ENCODE measurements at places on chromosomes 12 and 14. TPM values are rescaled to one million over a fixed set of nuclear protein-coding genes. Genes with fewer than 3 reads are reported as not detected.
A peak's percentile ranks its signal among the peaks of the same experiment; 100 is the strongest.

Gene SPIC
- not detected for total RNA-seq

- DNase-seq = no peak
Observed at GRCh38 chr12:109686523-109686922, 27.1 kb upstream of the FAM222A start.

GRCh38 chr12:126776026-126776655 is 1490.8 kb upstream of the TMEM132C start:
- DNase-seq = no peak

DNA sequence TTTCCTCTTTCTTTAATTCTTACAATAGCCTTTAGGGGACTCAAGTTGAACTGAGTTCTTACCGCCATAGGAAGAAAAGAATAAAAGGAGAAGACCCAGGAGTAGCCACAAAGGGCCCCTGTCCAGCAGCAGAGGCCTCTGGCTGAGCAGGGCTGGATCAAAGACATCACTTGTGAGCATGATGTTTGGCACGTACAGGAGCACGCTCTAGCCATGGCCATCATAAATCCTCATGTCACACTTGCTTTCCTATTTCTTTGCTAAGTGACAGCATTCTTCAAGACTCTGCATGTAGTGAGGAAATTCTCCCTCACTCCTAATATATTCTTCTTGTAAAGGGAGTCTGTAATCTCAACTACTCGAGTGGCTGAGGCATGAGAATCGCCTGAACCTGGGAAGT is 15.7 kb downstream of the CLEC4C start:
- no peak for DNase-seq

GRCh38 chr14:55240526-55241178 is 30.6 kb upstream of the FBXO34 start:
- DNase-seq = no peak

Gene KLHL33
- total RNA-seq = not detected

DNA sequence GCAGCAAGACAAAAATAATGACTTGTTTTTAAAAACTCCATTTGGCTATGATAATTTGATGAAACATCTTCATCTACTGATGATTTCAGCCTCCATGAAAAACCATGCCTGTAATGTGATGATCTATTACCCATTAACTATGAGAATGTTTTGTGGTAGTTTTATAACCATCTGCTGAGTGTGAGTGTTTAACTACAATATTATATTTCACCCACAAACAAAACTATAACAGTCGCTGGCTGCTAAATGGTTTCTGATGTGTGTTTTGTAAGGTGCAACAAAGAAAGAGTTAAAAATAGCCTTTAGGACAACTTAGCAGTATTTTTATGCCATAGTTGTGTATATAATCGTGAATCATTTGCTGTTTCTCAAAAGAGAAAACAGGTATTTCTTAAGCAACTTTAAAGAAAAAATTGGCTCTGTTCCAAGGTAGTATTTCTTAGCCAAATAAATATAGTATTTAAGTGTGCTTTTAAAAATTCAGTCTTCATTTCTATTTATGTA is 4.9 kb downstream of the PTHLH start:
- DNase-seq = no peak

Gene ACRBP
- 0.28 TPM for total RNA-seq

GRCh38 chr14:51294951-51295525 is 55.0 kb downstream of the TMX1 start:
- DNase-seq = no peak

DNA sequence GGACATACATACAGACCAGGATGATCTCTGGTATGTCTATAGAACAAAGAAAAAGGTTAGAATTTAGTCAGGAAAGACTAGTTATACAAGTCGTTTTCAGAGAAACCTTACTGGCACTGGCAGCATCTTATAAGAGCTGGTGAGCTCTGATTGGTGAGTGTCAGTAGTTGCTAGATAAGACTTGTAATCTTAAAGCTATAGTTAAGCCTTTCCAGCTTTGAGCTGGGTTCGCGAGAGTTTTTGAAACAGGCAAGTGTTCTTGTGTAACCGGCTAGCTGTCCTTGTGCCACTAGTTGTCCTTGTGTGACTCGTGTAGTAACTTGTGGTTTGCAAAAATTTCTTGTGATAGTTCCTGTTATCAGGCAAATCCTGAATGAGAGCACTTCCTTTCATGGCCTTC is 740.9 kb downstream of the GALC start:
- DNase-seq = no peak

Gene PCK2
- total RNA-seq = 14.9 TPM

Gene TSHR
- total RNA-seq = 0.30 TPM

DNA sequence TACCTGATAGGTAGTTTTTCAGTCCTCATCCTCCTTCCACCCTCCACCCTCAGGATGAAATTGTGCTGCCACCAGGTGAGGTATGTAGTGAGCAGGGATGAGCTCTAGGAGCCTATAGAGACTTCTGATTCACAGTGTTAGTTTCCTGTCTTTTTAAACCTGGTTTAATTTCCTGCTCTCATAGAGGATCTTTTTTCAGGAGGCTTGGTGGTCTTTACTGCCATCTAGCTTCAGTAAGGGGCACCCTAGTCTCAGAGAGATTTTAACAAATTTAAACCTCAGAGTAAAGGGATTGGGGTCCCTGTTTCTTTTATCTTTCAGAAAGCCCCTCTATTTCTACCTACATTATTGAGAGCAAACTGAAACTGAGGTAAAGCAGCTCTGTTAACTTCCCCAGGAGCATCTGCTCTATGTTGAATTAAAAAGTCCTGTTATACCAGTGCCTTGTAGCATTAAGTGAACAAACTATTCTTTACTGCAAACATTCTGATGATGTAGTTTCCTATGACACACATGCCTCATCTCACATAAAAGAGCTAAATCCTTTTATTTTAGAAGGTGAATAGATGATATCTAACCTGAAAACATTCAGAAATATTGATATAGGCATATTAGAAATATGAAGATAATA is 172.2 kb upstream of the DDHD1 start:
- peak; percentile 33 for DNase-seq

Gene TAS2R42
- not detected for total RNA-seq

- no peak for DNase-seq
Observed at GRCh38 chr12:3564861-3565260, 73.9 kb downstream of the PRMT8 start.

Gene DPPA3
- not detected for total RNA-seq

- DNase-seq = peak; percentile 11
Observed at GRCh38 chr12:54251667-54252284, 28.1 kb downstream of the CBX5 start.

- no peak for DNase-seq
Observed at GRCh38 chr12:116881877-116882507, 751 bp upstream of the HRK start.

Gene RDH11
- 77.0 TPM for total RNA-seq

DNA sequence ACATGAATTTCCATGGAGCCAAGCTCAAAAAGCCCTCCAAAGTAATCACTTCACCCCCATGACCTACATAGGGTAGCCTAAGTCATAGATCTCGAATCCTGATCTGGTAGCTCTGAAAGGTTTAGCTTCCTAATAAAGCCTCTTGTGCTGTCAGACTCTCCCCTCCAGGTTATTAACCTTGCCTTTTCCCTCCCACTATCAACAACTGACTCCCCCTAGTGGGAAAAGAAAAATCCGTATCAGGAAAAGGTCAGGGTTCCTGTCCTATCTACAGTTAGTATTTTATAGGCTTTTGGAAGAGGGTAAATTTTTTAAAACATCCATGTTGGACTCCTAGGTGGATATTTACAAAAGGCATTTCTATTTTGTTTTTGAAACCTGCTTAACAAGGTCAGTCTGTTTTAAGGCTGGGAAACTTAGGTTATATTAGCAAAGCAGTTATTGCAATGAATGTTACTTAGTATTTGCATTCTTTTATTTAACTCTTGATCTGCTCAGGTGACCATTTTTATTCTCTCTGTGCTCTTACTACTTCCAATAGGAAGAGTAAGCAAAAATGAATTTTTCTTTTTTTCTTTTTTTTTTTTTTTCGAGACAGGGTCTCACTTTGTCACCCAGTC is 8.0 kb downstream of the YY1 start:
- peak; percentile 40 for DNase-seq

Gene FOXG1
- total RNA-seq = 0.81 TPM

Gene SCNN1A
- not detected for total RNA-seq

DNA sequence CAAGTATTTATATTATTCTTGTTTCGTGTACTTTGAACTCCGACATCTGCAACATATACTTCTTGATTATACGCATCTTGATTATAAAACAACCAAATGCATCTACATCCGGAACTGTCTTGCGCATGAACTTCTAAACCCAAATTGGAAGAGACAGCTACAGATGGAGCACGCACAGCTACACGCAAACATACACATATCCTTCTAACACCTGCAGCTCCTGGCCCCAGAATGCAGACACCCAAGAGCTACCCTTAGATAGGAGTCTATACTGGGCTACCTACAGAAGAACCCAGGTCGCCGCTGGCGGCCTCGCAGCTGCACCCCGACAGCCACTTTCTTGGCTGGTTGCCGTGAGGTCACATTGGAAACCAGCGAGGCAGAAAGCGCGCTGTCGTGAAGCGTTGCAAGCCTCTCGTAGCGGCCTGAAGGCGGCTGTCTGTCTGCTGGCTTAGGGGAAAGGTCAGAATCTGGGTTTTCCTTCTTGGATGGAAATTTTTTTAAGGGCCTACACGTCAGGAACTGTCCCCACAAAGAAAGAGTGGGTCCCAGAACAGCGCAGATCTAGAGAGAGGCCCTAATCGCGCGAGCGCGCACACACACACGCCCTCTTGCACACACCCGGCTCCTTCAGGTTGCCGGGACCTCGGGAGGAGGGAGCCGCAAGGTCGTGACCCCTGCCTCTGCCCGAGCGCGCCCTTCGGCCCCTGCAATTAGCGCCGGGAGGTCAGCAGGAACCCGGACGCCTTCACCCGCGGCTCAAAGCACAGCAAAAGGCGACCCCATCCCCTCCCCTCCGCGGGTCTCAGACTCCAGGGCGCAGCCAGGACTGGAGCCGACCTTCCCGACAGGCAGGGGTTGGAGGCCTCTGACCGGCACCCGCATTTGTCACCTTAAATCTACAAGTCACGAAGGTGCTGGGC is 17.0 kb downstream of the TBX3 start:
- no peak for DNase-seq

DNA sequence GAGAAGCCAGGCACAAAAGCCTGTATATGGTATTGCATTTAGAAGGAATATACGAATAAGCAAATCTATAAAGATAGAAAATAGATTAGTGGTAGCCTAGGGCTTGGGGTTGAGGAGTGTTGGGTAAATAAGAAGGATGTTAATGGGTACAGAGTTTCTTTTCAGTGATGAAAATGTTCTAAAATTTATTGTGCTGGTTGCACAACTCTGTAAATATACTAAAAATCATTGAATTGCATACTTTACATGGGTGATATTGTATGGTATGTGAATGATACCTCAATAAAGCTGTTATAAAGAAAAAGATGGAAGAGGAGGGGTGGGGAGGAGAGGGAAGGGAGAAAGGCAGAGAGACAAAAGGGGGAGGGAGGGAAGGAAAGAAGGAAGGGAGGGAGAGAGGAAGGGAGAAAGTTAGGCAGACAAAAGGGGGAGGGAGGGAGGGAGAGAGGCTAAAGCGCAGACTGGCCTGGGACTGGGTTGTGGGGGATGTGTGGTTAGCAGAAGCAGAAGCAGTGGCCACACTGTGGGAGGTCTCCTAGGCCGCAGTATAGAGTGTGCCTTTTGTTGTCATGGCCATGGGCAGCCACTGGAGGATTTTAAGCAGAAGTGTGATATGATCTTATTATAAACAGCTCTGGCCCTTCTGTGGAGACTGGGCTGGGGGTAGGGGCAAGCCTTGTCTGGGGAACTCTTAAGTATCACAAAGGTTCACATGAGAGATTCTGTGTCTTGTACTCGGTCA is 73.6 kb upstream of the ELK3 start:
- peak; percentile 96 for DNase-seq

- DNase-seq = no peak
Observed at GRCh38 chr14:57897144-57897748, 31.4 kb upstream of the SLC35F4 start.

Gene TMEM63C
- total RNA-seq = 5.2 TPM

DNA sequence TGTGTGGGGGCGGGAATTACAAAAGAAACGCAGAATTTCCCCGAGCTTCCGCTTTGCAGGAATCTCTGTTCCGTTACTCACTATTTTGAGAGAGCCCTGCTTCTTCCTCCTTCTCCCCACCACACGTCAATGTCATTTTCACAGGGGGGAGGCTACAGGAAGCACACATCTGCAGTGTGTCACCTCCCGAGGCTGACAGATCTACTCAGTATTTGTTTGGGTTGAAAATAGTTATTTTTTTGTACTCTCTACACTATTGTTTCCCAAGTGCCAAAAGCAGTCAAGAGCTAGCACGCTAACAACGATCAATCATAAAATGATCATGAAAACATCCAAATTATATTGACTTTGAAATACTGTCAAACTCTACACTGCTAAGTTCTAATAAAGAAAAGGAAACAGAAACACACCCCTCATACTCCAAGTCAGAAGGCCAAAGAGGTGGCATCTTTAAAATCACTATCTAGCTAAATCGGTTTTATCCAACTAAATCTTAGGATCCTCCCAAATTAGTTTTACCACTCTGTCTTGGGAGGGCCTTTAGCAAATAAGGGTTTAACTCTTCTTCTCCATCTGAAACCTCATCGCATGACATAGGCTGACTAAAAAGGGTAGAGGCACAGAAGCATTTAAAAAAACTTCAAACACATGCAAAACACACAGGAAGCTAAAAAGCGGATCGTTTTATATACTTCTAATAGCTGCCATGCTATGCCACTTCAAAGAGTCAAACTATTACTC is 51.8 kb downstream of the FOXN3 start:
- DNase-seq = no peak

DNA sequence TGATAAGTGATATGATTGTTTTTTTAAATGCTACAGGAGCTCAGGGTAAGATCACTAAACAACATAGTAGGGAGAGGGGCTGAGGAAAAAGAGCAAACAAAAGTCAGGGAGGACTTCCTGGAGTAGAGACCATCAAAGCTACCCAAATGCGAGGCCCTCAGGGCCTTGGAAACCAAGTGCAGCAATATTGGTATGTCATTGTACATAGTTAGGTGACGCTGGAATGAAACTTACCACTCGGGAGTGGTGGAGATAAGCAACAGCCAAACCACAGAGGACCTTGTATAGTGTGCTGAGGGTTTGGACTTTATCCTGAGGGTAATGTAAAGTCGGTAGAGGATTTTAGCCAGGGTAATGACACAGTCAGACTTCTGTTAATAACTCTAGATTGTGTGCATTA is 13.8 kb downstream of the KITLG start:
- DNase-seq = no peak

Gene CCDC196
- total RNA-seq = not detected

GRCh38 chr12:106309671-106310505 is 7.4 kb downstream of the TCP11L2 start:
- peak; percentile 21 for DNase-seq

All from SJCRH30 (cell line).